Stomach (tissue), 19 donors: ENCODE measurements at places on chromosomes 3 and 15. TPM values are rescaled to one million over a fixed set of nuclear protein-coding genes. Genes with fewer than 3 reads are reported as not detected.
A peak's percentile ranks its signal among the peaks of the same experiment; 100 is the strongest.

The DCUN1D1 gene
- total RNA-seq, result 30.9 TPM

The PPP1R14D gene
- total RNA-seq, result not detected

The SENP7 gene
- 21.9 TPM for total RNA-seq

The RHCG gene
- not detected for total RNA-seq

The GNAT1 gene
- total RNA-seq, result not detected

The TEX9 gene
- 27.4 TPM for total RNA-seq

The LMCD1 gene
- total RNA-seq, result 17.4 TPM

The RYK gene
- 128 TPM for total RNA-seq

DNA sequence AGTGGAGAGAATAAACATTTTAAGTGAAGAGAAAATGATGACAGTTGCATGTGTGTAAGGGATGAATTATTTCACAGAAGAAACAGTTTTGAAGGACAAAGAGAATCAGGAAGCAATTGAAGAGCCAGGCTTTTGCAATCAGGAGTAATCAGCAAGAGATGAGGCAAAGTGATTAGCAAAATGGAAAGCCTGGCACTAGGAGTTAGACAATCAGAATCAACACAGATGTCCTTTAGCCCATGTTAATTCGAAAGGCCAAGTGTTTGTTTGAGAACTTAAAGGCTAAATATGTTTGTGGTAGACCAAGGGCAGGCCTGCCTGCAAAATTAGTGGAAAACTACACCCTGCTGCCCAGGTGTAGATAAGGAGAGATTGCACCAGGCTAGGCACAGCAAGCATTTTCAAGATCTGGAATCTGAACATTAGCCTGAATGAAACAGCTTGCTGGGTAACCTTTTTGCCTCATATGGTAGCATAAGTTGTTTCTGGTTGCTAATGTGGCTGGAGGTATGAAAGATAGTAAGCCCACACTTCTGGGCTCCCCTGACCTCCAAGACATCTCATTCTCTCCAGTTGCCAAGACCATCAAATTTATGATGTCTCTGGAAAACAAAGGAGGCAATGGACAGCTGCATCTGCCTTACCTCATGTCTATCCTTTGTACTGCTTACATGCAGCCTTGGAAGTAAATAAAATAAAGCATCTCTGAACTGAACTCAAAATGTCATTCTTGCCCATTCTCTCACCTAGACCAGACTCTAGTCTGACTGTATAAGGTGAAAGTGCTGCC, 22.0 kb upstream of the LEKR1 start:
- H3K4me3 ChIP-seq, result no peak overlapping the region
- DNase-seq, result no peak
- no peaks in the 10 kb centered on the region for H3K27me3 ChIP-seq
- no peak overlapping the region for H3K27ac ChIP-seq
- H3K4me1 ChIP-seq, result no peaks in the 10 kb centered on the region

- H3K27me3 ChIP-seq, result no peaks in the 10 kb centered on the region
- H3K4me1 ChIP-seq, result no peaks in the 10 kb centered on the region
- no peak overlapping the region for H3K4me3 ChIP-seq
Measured at GRCh38 chr3:180085122-180085710, 48.5 kb upstream of the PEX5L start.

DNA sequence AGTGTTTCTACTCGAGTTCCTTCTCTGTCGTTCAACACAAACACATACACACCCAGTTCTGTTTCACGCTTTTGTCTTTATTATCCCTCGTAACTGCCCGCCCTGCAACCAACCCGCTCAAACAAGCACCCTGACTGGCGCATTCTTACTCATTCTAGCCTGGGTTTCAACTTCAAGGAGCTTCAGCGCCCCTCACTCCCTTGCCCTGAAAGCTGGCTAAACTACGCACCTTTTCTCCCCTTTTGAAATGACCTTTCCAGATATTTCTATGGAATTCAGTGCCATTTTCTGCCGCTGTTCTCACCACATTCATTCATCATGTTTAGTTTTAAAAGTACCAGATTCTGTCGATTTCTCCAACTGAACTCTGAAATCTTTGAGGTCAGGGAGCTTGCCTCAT, 653 bp upstream of the MFSD1 start:
- peak overlapping the region; percentile 90 for H3K27ac ChIP-seq
- H3K36me3 ChIP-seq, result peaks cover 5% of the 10 kb centered on the region
- peaks cover 15% of the 10 kb centered on the region for H3K4me1 ChIP-seq
- DNase-seq, result no peak
- peak overlapping the region; percentile 89 for H3K4me3 ChIP-seq
- H3K27me3 ChIP-seq, result no peaks in the 10 kb centered on the region

DNA sequence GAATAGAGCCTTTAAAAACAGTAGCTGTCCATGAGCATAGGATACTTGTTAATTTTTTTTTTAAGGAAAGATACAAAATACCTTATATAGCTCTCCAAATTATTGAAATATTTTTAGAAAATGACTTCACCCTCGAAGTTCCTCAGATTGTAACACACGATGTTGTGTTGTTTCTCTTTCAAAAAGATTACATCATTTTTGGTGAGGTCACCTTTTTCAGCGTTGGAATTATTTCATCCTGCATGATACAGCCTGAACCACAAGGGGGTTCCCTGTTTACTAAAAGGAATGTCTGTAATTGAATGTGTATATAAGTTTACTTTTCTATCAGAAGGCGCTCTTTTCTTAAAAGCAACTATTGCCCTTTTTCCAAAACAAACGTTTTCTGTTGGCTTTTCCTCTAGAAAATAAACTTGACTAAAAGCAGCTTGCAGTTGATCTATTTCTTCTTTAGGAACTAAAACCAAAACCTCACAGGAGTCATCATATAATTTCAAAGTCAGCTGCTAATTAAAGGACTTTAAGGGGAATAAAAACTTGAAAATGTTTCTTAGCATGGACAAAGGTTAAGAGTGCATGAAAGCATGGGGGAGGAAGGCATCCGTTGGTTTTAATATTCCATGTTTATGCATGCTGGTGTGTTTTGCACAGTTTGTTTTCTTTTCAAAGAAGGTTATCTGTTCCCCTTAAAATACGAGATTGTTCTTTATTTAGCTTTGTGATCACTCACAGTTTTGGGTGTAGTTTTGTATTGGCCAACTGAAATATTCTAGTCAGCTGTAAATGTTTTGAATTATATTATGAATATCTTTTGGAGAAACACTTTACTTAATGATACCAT, 29.4 kb downstream of the LYSMD4 start:
- H3K4me1 ChIP-seq, result peaks cover 13% of the 10 kb centered on the region
- H3K4me3 ChIP-seq, result no peak overlapping the region

- no peaks in the 10 kb centered on the region for H3K4me1 ChIP-seq
- no peaks in the 10 kb centered on the region for H3K27me3 ChIP-seq
- no peak for DNase-seq
- H3K36me3 ChIP-seq, result peaks cover 23% of the 10 kb centered on the region
- H3K4me3 ChIP-seq, result no peak overlapping the region
Measured at GRCh38 chr3:195365371-195365770, 77.4 kb downstream of the ACAP2 start.

- H3K27me3 ChIP-seq, result no peaks in the 10 kb centered on the region
- DNase-seq, result no peak
- no peak overlapping the region for H3K27ac ChIP-seq
Measured at GRCh38 chr15:79102595-79102994, 12.0 kb upstream of the RASGRF1 start.

DNA sequence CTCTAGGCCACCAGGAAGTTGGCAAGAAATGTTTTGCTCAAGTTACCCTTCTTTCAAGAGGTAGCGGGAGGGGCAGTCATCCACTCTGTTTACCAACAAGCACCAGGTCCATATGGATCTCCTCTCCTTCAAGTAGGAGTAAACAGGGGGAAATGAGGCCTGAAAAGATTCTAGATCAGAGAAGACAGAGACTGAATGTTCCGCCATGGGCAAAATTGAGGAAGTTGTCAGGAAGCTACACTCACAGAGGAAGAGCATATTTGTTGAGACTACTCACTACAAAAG, 81.6 kb downstream of the KLF15 start:
- H3K27me3 ChIP-seq, result no peaks in the 10 kb centered on the region
- no peak for DNase-seq
- H3K27ac ChIP-seq, result peak overlapping the region; percentile 26
- no peaks in the 10 kb centered on the region for H3K36me3 ChIP-seq
- H3K4me3 ChIP-seq, result no peak overlapping the region
- peaks cover 11% of the 10 kb centered on the region for H3K4me1 ChIP-seq

GRCh38 chr15:46039703-46040102, 404.9 kb downstream of the SQOR start:
- no peak for DNase-seq
- H3K4me1 ChIP-seq, result no peaks in the 10 kb centered on the region
- no peak overlapping the region for H3K27ac ChIP-seq
- no peaks in the 10 kb centered on the region for H3K36me3 ChIP-seq

GRCh38 chr3:168060317-168060716, 35.4 kb downstream of the GOLIM4 start:
- H3K27ac ChIP-seq, result no peak overlapping the region
- peaks cover 34% of the 10 kb centered on the region for H3K4me1 ChIP-seq
- no peaks in the 10 kb centered on the region for H3K36me3 ChIP-seq
- no peaks in the 10 kb centered on the region for H3K27me3 ChIP-seq

DNA sequence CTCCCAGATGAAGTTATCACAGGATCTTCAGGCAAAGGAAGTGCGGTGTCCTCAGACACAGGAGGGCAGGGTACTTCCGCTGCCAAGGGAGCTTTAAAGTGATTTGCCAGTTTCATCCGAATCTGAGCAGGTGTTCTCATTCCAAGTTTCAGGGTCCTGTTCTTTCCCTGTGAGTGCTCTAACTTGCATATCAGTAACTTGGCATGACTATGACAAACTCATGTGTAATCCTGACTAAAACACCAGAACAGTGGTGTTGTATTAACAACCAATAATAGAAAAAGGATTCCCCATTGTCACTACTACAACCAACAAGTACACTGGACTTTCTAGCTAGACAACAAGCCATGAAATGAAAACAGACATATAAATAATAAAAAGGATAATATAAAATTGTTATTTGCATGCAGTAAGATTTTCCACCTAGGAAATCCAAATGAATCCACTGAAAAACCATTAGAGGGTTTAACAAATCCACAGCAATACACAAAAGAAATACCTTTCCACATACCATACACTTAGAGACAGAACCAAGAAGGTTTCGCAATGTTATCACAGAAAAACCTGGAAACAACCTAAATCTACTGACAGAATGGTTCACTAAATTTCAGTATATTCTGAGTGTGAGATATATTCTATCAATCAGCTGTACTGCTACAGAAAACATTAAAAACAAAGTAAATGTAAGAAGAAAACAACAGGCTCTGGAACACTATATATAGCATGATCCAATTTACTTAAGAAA, 40.9 kb upstream of the RPL35A start:
- no peaks in the 10 kb centered on the region for H3K27me3 ChIP-seq
- H3K4me3 ChIP-seq, result no peak overlapping the region
- no peaks in the 10 kb centered on the region for H3K36me3 ChIP-seq
- H3K4me1 ChIP-seq, result no peaks in the 10 kb centered on the region
- no peak for DNase-seq

DNA sequence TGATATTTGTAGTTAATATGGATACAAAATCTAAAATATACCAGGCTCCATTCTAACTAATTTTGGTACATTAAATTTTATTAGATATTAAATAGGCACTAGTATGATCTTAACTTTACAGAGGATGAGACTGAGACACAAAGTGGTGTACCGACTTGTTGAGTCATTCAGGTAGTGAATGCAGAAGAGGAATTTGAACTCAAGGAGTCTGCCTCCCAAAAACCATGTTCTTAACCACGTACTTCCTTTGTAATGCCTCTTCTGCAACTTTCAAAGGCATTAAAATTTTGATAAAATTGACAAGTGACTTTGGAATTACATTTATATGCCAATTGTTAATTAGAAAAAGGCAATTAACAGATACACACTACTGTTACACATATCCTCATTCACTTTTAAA, 61.8 kb downstream of the ZBBX start:
- no peaks in the 10 kb centered on the region for H3K4me1 ChIP-seq
- H3K36me3 ChIP-seq, result no peaks in the 10 kb centered on the region
- no peak overlapping the region for H3K27ac ChIP-seq
- DNase-seq, result no peak
- H3K4me3 ChIP-seq, result no peak overlapping the region

- DNase-seq, result no peak
- no peaks in the 10 kb centered on the region for H3K4me1 ChIP-seq
- no peaks in the 10 kb centered on the region for H3K27me3 ChIP-seq
- no peak overlapping the region for H3K4me3 ChIP-seq
- H3K27ac ChIP-seq, result no peak overlapping the region
Measured at GRCh38 chr3:38101811-38102443, 35.0 kb downstream of the ACAA1 start.

GRCh38 chr3:4083225-4084015, 219.7 kb upstream of the SETMAR start:
- H3K4me1 ChIP-seq, result no peaks in the 10 kb centered on the region
- H3K36me3 ChIP-seq, result no peaks in the 10 kb centered on the region
- no peak overlapping the region for H3K4me3 ChIP-seq
- no peaks in the 10 kb centered on the region for H3K27me3 ChIP-seq
- DNase-seq, result no peak
- no peak overlapping the region for H3K27ac ChIP-seq

DNA sequence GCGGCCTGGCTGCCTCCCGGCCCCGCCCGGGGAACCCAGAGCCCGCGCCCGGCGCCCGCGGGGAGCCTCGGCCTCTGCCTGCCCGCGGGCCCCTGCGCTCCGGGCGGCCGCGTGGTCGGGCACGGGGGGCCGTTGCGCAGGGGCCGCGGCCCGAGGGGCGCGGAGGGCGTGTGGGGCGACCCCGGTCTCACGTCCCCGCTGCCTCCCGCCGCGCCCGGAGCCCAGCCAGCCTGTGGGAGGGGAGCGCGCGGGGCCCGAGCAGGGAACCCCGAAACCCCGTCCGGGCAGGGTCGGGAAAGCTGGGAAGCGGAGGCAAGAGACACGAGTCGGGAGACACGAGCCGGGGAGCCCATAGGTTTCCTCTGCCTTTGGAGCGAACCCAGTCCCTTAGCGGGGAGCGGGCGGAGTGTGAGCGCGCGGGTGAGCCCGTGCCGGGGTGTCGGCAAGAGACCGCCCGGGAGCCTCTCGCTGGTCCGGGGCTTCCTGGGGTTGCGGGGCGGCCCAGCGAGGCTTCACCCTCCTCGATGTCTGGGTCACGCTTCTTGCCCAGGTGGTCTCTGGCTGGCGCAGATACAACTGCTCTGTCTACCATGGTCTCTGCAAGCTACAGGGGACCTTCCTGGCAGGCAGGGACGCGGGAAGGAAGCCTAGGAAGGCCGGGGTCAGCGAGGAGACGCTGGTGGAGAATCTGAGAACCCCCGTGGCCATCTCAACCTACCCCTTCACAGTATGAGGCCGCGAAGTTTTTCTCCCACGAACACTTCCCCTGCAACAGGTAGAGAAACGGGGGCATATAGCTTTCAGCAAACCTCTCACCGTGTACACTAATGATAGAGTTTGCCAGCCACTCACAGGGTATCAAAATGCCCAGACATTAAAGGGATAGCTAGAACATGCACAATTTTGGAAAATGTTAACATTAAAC, 586 bp downstream of the LRRK1 start:
- peaks cover 16% of the 10 kb centered on the region for H3K27me3 ChIP-seq
- H3K4me3 ChIP-seq, result peak overlapping the region; percentile 79
- H3K36me3 ChIP-seq, result peaks cover 4% of the 10 kb centered on the region
- H3K4me1 ChIP-seq, result peaks cover 28% of the 10 kb centered on the region
- DNase-seq, result peak; percentile 52
- H3K27ac ChIP-seq, result peak overlapping the region; percentile 83

GRCh38 chr3:105423397-105423796, 56.7 kb downstream of the ALCAM start:
- no peaks in the 10 kb centered on the region for H3K4me1 ChIP-seq
- no peak overlapping the region for H3K4me3 ChIP-seq
- H3K36me3 ChIP-seq, result no peaks in the 10 kb centered on the region
- no peaks in the 10 kb centered on the region for H3K27me3 ChIP-seq
- no peak for DNase-seq
- H3K27ac ChIP-seq, result no peak overlapping the region
